AG09319 (cell line): ENCODE measurements at places on chromosomes 1 and 21.

DNA sequence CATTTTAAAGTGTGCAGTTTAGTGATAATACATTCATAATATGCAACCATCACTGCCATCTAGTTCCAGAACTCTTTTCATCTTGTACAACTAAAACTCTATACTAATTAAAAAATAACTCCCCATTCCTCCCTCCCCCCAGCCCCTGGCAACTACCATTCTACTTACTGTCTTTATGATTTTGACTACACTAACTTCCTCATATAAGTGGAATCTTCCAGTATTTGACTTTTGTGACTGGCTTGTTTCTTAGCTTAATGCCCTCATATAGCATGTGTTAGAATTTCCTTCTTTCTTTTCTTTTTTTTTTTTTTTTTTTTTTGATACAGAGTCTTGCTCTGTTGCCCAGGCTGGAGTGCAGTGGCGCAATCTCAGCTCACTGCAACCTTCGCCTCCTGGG, 1.4 kb upstream of the NVL start:
- no peak for DNase-seq

GRCh38 chr1:89831462-89832120, 10.8 kb downstream of the LRRC8D start:
- DNase-seq: no peak

DNA sequence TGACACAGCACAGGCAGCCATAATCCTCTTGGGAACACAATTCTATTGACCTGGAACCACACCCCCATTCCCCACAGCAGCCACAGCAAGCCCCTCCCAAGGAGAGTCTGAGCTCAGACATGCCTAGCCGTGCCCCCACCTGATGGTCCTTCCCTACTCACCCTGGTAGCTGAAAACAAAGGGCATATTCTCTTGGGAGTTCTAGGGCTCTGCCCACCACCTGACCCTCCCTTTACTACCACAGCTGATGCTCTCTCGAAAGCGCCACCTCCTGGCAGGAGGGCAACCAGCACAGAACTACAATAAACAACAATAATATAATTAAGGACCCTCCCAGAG, 184.8 kb upstream of the COA6 start:
- no peak for DNase-seq

DNA sequence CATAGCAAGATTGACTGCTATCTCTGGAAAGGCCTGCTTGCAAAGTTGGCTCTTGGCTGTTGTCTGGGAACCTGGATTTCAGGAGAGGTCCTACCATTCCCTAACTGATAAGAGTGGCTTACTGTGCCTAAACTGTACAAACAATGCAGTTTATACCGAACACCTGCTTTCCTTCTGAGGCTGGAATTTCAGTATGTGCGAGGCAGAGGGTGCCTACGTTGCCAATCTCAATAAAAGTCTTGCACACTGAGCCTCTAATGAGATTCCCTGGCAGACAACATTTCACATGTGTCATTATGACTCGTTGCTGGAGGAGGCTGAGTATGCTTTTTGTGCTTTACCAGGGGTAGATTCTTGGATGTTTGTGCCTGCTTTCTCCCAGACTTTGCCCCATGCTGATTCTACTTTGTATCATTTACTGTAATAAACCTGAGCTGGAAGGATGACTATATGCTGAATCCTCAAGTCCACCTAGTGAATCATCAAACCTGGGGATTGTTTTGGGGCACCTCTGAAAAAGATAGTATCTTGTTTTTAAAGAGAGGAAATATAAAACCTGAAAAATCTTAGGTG, 58.9 kb upstream of the GNG4 start:
- DNase-seq: no peak

DNA sequence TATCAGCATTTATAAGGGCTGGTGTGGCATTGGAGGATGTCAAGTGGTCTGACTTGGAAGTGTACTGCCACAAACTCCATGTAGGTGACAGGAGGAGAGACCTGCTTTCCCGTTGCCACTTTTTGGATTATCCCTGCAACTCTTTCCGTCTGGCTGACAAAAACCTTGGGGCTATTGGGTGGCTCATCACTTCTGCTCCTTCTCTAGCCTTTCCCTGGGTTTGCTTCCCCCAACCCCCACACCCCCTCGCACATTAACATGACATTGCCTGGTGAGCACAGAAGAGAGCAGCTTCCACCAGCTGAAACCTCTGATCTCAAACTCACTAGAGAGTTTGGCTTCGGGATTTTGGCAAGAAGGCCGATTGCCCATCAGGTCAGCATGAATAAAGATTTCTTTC, 39.2 kb downstream of the PROX1 start:
- DNase-seq: no peak

DNA sequence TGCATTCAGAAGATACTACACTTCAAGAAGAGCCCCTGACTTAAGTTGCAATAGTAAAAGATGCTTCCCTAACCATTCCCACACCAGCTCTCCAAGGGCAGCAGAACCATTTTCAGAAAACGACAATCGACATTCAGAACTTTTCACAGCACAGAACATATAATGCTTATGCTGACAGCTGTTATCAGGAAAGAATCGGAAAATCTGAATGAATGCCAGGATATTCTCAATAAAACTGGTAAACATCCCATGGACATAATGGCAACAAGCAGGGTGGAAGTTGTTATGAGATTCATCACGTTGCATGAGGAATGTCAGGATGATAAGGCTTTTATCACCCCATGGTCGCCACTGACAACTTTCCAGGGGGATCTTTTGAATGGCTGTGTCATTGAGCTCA, 246.6 kb upstream of the CHRM3 start:
- no peak for DNase-seq

- no peak for DNase-seq
Observed at GRCh38 chr1:185514311-185514710, 197.3 kb upstream of the IVNS1ABP start.

- DNase-seq: no peak
Observed at GRCh38 chr21:41507521-41508414, at the start of gene TMPRSS2. TSS of gene TMPRSS2 (minus strand) at chr21:41508158. CDS start at chr21:41498133, 10,025 bp downstream.

GRCh38 chr1:12593621-12594066, 24.4 kb downstream of the DHRS3 start:
- DNase-seq: no peak

- no peak for DNase-seq
Observed at GRCh38 chr1:80384083-80384830, 1377.7 kb upstream of the ADGRL4 start.

GRCh38 chr1:54745274-54745673, 19.0 kb downstream of the PARS2 start:
- DNase-seq: no peak

DNA sequence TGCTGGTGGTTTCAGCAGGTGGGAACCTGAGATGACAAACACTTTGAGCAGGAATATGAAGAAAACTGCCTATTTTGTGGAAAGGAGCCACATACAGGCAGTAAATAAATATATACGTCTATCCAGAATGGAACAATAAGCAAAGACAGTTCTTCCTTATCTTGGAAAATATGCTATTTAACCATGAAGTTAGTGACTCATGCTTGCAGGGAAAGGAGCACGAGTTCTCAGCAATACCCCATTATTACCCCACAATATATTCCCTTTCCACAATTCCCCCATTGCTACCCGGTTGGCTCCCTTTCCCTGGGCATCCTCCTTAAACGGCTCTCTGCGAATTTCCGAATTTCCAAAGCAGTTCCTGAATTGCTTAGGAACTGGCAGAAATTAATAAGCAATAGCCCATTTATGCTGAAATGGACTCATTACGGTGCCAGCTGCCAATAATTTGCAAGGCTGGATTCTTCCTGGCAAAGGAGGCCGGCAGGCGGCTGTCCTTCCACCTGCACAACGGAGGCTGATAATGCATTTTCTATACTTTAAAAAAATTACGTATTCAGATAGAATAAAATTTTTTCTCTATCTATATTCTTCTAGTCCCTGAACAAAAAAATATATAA, 65.4 kb downstream of the TIAM1 start:
- no peak for DNase-seq

DNA sequence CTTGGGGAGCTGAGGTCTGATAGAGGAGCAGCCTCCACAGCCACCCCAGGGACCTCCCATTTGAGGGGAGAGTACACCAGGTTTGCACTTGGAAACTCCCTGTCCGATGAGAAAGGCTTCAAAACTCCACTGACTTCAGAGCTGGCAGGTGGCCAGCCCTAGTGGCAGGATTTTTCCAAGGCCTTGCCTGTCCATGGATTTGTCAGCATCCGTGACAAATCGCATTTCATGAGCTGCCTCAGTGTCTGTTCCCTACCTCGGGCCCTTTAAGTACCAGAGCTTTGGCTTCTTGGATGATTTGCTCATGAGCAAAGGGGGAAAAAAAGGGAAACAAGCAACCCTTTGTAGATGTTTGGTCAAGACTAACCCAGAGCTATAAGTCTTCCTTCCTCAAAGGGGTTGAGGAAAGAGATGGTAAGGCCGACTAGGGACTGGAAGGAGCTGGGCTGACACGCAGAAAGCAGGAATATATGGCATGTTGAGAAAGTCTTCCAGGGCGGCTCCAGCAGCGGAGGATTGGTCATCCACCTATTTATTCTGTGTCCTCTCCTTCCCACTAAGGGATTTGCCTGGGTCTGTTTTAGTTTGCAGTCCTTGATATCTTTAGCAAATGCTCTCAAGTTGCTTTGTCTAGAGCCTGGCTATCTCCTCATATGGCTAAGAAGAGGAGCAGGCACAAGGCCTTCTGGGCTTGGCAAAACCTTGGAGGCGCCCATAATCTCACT, 2.7 kb upstream of the HSPG2 start:
- DNase-seq: peak; percentile 85

- DNase-seq: no peak
Observed at GRCh38 chr1:147912553-147912952, 10.0 kb downstream of the GJA8 start.

- DNase-seq: no peak
Observed at GRCh38 chr1:90149101-90149500, 154.2 kb downstream of the ZNF326 start.

DNA sequence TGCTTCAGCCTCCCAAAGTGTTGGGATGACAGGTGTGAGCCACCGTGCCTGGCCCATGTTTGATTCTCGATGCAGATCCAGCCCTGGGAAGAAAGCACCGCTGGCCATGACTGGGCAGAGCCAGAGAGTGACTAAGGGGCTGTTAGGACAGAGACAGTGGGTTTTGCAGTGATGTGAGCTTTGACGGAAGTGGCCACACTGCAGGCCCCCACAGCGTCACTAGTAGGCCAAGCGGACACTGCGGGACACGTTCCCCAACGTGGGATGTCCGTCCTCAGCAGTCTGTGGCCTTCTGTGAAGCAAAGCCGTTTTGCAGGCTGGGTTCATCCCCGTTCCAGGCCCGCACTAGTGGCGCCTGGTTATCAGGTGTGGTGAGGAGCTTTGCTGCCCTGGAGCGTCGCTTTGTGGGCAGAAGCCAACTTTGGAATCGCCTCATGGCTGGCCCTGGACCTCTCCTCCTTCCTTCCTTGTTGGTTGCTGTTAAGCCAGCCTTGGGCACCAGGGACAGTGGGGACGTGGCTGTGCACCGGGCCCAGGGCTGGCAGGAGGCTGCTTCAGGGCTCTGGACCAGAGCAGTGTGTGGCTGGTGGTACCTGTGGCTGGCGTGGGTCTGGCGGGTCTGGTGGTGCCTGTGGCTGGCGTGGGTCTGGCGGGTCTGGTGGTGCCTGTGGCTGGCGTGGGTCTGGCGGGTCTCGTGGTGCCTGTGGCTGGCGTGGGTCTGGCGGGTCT, 41.2 kb downstream of the SKI start:
- DNase-seq: no peak

DNA sequence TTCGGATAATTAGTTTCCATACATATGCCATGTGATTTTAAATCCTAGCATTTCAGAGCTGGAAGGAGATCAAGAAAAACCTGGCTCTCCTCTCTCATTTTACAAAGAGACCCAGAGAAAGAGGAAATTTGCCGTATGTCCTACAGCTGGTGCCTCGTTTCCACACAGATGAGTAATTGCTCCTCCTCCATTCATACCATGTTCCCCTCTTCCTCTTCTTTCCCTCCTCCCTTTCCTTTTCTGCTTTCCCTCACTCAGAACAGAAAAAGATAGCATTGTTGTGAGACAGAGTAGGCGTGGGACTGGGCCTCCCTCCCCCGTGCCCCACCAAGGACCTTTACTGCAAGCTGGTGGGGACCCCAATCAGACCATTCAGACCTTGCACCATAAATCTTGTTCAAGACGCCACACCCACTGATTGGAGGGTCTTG, 13.7 kb upstream of the SLC44A3 start:
- no peak for DNase-seq

DNA sequence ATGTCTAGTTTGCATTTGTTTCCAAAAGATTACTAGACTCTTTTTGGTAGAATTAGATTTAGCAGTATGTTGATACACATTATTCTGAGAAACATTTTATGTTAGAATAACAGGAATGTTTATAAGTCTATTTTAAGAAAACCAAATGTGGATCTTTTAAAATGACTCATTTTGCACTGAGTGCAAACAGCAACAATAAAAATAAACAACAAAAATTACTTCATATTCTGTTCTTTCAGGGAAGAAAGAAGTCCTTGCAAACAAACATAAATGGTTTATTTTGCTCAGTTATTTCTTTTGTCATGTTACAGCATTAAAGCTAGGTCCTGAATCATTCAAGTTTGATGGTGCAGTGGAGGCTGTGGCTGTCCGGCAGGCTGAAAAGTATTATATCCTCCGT, 106.8 kb upstream of the TENT5C start:
- no peak for DNase-seq

- DNase-seq: no peak
Observed at GRCh38 chr1:42845866-42846256, 552 bp upstream of the ZNF691 start.

GRCh38 chr1:177922209-177922608, 47.6 kb downstream of the SEC16B start:
- DNase-seq: no peak

DNA sequence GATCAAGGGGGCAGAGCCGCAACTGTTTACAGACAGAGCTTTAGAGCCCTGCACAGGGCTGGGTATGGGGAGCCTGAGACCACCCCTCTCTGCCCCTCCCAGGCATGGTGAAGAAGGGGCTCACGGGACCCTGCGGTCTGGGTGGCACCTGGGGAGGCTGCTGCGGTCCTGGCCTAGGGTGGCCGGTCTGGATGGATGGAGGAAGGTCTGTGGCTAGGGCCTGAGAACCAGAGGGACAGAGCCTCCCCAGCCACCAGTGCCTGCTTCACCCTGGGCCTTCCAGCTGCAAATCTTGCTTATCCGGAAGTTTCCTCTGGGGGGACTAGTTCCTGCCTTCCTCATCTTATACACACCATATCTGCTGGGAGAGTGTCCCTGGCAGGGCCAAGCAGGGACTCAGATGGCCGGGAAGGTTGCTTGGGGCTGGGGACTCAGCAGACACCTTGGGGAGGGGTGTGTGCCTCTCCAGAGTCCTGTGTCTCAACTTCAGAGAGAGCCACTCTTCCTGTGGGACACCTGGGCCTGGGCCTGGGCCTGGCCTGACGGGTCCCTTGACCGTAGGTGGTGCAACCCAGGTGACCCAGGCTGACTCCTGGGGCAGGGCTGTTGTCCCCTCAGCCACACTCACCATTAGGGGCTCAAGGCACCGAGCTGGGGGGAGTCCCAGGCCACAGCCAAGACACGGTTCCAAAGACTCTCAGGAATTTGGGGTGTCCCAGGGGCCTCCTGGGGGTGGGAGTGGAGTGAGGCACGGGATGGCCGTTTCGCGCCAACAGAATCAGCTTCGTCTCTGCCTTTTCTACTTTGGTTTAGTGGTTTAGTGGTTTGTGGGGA, 52.0 kb upstream of the ACTRT2 start:
- no peak for DNase-seq

- no peak for DNase-seq
Observed at GRCh38 chr1:7177438-7178146, 392.3 kb downstream of the CAMTA1 start.
